ENCODE measurements at places on chromosomes 5 and 9.

- DNase-seq: no peak
These were observed 626.5 kb upstream of the ZNF608 start for GRCh38 chr5:125372694-125373631.

DNA sequence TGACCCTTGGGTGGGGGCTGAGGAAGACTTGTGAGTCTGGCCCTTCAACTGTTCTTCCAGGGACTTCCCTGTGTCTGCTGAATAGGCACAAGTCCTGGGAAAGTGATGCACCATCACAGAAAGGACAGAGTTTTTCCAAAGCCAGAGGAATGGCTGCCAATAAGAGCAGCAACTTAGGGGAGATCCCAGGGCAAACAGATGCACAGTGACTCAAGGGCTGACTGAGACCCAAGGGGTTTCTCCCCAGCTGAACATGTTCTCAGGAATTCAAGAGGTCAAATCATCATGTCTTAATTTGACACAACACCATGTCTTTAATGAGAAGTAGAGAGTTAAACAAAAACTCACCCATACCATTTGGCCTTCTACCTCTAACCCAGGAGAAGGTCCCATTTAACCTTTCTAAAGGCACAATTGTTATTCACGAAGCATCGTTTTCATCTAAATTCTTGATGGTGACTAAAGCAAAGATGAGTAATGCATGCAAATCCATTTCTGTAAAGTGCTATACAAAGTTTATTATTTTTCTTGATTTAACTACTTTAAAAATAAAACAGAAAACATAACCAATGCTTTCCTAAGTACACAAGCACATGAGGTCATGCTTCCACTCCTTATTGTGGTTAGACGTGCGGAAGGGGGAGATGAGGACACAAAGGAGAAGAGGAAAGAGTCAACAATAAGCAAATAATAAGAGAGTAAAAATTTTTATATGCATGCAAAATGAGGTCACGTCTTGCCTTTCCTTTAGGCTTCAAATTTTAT lies 324.1 kb downstream of the PLK2 start:
- DNase-seq: no peak

DNA sequence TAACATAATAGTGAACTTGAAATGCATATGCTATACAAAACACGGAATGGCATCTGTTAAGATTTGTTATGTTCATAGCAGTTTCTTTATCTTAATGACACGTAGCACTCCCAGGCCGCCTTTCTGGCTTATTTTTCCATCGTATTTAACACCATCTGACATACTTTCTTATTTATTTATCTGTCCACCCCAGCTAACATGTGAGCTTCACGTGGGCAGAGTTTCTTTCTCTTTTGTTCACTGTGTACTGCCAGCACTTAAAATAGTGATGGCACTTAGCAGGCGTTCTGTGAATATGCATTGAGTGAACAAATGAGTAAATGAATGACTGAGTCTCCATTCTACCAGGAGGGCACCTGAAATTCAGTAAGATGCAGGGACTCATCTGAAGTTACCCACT lies 29.4 kb upstream of the SYNPO start:
- no peak for DNase-seq

DNA sequence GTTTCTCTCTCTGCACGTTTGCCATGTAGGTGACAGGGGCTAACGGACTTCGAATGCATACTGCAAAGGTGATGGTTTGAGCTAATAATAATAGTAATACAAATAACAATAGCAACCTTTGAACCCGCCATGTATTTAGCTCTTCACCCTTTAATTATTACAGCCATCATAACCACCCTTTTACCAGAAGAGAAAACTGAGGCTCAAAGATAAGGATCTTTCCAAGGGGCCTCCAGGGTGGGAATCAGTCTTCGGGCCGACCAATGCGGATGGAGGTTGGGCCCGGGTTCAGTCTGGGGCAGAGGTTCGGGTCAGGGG lies 494 bp downstream of the CDKN2AIPNL start:
- DNase-seq: no peak

DNA sequence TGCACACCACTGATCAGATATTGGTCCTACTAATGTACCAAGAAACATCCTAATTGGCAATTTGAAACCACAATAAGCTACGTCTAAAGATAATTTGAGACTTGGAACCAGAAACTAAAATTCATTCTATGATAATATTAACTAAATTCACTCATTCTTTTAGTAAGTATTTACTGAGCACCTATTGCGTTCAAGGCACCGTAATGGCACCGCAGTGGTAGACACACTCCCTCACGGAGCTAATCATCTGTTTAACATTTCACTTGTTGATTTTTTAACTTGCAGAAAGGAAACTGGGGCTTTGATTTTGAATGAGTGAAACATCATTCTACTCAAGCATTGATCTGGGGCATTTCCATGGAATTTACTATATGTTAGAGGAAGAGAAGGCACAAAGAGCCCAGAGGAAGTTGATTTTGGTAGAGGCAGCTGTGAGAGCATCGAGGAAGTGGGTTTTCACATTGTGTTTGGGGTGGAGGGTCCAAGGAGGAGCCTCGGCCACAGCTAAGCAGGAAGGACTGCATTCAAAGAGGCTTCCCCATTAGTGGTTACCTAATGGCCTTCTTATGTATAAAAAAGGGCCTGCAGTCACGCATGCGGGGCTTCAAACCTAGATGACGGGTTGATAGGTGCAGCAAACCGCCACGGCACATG lies 7.1 kb downstream of the RAPGEF1 start:
- DNase-seq: no peak

GRCh38 chr5:73215891-73216610 lies 43.1 kb downstream of the TMEM174 start:
- peak; percentile 80 for DNase-seq

DNA sequence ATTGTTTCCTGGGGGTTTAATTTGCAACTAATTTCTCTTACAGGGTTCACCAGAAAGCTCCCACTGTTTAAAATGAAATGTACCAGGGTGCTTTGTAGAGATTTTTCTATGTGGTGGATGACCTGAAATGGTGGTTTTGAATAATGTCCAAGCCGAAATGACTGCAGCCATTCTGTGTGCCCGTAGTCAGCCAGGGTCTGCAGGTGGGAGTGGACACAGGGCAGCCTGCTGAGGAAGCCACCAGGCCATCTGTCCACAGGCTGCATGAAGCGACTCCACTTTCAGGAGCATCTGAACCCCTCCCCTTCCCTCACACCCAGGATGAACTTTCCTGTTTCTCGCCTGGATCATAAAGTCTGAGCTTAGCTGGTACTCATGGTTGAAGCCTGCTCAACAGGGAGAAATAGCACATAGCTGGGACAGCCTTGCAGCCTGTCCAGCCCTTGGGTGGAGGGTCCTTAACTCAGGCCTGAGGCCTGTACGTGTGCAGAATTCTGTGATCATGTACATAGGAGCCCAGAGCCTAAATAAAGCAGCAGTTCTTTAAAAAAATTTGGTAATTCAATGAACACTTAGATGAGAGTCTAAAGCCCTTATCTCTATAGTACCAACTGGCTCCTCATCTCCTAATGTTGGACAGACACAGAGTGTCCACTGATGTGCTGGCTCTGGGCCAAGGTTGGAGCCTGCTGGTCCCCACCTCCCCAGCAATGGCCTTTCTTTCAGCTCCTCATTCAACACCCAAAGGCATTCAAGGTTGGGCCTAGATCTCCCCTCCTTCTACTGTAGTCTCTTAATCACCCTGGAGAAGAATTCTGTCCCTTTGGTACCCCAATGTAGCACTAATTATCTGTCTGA lies 72.8 kb downstream of the SHB start:
- DNase-seq: no peak

DNA sequence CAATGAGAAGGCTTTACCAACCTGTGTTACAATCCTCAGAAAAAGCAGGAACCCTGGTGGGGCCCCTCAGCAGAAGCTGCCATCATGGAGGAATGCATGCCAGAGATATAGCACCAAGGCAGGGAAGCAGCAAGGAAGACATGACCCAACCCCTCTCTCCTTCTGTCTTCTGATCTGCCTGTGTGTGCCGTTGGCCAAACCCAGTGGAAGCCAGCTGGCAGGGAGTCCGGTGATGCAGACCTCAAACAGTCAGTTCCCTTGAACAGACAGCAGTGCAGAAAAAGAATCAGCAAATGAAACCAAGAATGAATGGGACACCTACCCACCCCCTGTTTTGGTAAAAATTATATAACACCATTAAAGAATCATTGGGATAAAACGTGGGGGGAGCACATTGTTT lies 234.2 kb downstream of the ZNF608 start:
- DNase-seq: peak; percentile 76

DNA sequence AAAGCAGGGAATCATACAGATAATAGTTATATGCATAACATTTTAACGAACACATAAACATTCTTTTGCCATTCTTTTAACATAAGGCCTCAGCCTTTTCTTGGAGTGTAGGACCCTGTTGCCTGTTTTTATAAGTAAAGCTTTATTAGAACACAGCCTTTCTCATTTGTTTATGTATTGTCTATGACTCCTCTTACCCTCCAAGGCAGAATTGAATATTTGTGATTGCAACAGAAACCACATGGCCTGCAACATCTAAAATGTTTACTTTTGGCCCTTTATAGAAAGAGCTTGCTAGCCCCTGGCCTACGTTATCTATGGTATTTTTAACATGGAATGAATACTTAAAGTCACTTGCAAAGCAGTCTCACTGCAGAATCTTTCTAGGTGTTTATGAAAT lies 2.6 kb downstream of the SLC31A1 start:
- no peak for DNase-seq

- DNase-seq: no peak
These were observed 904.3 kb upstream of the DMAC1 start for GRCh38 chr9:8703904-8704303.

GRCh38 chr5:170404398-170404797 lies 15.2 kb upstream of the KCNMB1 start:
- no peak for DNase-seq

DNA sequence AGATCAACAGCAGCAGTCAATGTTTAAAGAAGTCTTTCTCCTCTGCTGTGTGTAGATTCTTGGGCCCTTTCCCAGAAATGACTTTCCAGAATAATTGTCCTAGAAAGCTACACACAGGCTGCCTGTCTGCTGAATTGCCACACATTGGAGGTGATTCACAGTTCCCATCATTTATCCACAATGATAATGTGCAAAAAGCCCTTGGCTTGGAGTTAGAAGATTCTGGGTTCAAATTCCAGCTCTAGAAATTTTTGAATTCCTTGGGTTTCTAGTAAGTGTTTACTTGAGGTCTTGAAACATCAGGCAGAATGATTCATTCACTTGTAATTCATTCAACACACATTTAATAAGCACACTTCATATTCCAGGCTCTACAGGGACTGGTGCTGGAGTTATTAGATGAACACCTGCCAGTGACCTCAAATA lies 28.6 kb upstream of the EPB41L4B start:
- no peak for DNase-seq

DNA sequence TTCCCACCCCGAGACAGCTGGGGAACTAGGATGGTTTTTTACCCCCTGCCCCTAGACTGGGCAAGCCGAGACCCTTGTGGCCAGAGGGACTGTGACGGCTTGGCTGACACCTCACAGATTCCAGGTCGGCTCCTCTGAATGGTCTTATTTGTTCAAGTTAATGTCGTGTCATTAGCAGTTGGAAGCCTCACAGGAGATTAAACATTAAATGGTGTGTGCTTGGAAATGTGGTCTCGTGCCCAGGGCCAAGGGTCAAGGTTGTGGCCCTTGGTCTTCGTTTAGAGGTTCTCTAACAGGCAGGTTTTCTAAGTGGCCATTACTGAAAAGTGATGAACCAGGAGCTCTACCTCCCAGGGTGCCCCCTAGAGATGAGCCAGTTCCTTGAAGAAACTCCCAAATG lies 61.2 kb upstream of the RXRA start:
- DNase-seq: no peak

GRCh38 chr9:91047993-91048607 lies 246.5 kb downstream of the SYK start:
- DNase-seq: no peak
